ENCODE measurements at places on chromosomes 4 and X.

GRCh38 chr4:89411539-89412309 lies 104.1 kb upstream of the GPRIN3 start:
- no peak for DNase-seq

DNA sequence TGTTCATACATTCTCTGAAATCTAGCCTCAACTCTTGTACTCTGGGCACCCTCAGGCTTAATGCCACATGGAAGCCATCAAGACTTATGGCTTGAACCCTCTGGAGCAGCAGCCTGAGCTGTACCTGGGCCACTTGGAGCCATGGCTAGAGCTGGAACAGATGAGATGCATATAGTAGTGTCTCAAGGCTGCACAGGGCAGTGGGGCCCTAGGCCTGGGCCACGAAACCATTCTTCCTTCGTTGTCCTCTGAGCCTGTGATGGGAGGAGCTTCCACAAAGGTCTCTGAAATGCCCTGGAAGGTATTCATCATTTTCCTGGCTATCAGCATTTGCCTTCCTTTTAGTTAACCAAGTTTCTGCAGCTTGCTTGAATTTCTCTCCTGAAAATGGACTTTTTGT lies 1427.2 kb upstream of the PCDH10 start:
- no peak for DNase-seq

DNA sequence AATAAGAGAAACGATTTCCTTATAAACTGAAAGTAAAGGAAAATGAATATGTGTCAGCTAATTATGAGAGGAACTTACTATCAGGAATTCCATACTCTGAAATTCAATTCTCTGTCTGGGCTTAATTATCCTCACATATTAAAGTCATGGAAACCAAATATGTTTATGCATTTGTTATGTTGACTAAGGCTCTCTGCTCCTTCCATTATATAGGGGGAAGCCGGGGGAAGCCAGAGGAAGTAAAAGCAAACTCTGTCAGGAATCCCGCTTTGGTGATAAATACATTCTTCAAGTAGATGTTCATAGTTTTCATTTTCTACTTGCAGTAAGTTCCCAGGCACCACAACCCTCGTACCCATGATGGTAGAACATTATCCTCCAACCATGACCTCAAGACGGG lies 142.8 kb upstream of the VCX2 start:
- no peak for DNase-seq

DNA sequence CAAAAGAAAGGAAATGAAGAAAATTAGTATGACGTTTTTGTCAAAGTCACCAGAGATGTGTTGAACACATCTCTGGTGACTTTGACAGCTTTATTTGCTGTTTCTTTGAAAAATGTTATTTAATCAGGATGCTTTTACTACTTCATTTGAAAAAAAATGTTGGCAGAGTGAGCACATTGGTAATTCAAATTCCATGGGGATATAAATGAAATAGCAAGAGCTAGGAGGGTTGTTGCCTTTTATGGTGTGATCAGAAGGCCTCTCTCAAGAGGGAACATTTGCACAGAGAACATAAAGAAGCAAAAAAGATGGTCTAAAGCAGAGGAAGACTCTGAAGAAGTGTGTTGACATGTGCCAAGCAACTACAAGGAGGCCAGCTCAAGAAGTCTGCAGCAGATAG lies 46.6 kb upstream of the CXCL8 start:
- DNase-seq, result no peak

DNA sequence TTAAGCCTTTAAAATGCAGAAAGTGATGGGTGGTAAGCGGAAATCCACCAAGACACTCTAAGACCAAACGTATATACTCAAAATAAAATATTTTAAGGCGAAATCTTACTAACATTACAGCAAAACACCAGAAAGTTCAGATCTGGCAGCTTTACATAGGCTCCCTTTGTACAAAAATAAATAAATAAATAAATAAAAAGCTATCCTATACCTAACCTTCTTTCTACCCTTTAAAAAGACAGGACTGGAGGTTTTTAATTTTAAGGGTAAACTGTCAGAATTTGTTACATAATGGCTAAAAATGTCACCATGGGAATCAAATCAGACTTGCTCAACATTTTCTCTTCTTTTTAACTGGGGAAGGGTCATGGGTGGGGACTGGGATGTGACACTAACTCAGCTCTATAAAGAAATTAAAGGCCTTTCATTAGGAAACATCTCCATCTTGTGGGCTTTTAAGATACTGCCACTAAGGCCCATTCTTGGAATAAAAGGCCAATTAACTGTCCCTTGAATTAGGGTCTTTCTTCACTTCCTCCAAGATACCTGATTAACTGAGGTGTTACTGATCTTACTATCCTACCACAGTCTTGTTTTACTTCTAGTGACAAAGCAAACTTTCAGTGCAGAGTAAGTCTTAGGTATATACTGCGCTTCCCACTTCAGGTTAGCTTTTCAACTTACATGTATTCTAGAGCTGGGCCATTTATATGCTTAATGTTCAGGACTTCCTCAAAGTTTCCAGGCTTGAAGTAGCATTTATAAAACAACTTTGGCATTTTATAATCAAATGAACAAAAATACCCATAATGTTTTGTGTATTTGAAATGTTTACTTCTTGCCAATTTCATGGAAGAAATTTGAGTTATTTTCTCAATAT lies 13.3 kb downstream of the HNRNPD start:
- no peak for DNase-seq

GRCh38 chrX:132671229-132671641 lies 182.4 kb upstream of the MBNL3 start:
- DNase-seq, result no peak

DNA sequence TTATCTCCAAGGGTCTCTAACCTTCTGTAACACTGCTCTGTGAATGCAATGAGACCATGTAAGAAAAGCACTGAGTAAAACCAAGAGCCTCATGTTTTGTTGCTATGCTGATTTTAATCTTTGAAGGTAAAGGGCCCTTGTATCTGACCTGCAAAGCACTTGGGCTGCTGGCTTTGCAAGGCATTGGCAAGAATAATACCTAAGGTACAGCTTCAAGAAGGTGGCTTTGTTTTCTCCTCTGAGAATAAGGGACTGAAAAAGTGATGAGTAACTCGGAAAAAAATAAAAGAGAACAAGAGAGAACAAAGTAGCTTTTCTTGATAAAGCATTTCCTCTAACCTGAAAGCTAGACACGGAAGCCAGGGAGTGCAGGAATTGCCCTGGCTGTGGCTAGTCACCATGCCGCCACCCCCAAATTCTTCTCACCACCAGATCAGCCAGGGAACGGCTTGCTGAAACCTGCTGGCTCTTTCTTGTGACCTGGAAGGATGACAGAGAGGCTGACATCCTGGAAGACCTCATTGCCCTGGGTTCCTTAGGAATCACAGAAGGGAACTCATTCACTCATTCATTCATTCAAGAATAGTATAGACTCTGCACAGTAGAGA lies 41.8 kb upstream of the HS3ST1 start:
- no peak for DNase-seq

GRCh38 chrX:23575281-23575680 lies 92.0 kb upstream of the PRDX4 start:
- DNase-seq, result no peak

DNA sequence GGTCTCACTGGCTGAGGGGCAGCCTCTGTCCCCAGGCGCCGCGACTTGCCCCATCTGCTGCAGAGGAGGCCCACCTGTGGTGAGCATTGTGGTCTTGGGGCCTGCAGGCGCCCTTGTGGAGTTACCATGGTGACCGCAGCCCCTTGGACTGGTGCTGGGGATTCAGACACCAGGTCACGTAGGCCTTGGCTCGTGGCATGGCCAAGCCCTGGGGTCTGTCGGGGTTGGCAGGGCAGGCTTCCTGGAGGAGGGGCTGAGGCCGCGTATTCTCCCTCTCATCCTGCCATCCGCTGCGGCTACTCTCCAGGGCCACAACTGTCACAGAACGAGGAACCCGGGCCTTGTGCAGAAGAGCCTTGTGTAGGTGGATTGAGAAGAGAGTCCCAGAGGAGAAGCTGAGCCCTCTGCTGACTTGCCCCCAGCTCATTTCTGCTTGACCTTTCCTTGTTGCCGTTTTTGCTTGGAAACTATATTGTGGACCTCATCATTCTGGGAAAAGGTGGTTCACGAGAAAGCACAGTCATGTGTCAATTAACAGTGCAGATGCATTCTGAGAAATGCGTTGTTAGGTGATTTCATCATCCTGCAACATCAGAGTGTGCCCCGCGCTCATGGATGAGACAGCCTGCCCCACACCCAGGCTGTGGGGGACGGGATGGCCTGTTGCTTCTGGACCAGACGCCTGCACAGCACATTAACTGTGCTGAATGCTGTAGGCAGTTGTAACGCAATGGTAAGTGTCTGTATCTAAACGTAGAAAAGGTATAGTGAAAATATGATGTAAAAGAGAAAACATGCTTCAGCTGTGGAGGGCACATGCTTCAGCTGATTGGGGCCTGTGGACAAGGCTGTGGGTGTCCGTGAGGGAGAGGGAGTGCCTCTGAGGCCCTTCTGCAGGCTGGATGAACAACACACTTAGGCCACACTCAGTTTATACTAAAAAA lies 38.5 kb downstream of the TRMT44 start:
- DNase-seq, result no peak
